ENCODE measurements at places on chromosomes 5 and 9.

GRCh38 chr9:121363622-121363961 lies 6.5 kb downstream of the STOM start:
- DNase-seq = no peak

GRCh38 chr5:16712178-16712577 lies 95.4 kb upstream of the RETREG1 start:
- no peak for DNase-seq

DNA sequence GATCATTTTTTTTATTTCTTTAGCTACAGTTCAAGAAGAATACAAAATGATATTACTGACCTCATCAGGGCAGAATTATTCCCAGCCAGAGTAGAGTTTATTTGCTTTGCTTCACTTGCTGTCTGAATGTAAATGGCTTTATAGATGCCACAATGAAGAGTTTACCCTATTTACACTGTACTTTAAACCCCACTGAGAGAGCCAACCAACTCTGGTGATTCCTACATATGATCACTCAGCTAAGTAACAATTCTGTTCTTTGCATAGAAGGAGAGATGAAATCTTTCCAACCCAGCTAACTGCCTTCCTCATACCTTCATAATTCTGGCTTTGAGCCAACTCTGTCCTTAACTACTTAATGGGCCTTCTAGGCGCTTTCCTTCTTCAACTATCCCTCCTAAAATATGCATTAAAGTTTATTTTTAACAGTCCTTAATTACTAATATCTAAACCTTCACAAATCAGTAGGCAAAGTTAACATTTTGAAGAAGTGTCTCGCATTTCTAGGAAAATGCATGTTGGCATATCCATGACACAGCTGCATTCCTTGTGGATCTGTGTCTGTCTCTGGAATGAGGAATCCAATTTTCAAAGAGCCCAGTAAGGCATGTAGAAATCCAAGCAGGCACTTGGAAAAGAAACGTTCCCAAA lies 284.8 kb upstream of the GRAMD2B start:
- DNase-seq = no peak

DNA sequence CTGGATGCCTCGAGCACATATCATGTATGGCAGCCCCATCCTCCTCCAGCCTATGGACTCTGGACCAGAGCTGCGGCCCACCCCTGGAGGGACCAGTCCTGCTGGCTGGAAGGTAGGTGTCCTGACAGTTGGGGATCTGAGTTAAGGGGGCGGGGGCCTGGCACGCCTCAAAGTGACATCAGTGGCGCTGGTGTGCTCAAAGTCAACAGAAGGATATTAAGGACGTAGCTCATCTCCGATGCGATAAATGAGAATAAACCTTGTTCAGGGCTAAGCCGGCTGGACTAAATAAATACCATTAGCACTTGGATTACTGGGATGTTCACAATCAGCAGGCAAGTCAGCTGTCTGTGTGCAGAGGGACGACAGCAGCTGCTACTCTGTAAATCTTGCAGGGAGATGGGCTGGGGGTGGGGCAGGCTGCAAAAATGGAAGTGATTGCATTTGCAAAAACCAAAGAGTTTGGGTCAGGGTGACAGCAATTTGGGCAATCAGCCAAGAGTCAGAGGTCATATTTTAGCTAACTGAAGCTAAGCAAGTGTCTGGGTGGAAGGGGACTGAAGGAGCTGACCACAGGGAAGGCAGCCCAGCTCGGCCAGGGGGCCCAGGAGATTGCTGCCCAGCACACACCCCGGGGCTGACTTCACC lies 80.0 kb upstream of the LRRTM2 start:
- no peak for DNase-seq

GRCh38 chr5:62722360-62722759 lies 143.7 kb downstream of the LRRC70 start:
- DNase-seq = no peak

- no peak for DNase-seq
These were observed 945.2 kb upstream of the C9orf72 start for GRCh38 chr9:28518439-28518838.

- peak; percentile 2 for DNase-seq
These were observed 536 bp downstream of the PCDHAC1 start for GRCh38 chr5:140926443-140927227.

Measured in stimulated activated CD4-positive, alpha-beta T cell treated with anti-CD3 and anti-CD28 coated beads, Interleukin-12 subunit alpha, Interleukin-12 subunit beta, amount 100 ng/mL, for 24 hours (primary cell).